ENCODE measurements at places on chromosomes 7 and 10. TPM values are rescaled to one million over a fixed set of nuclear protein-coding genes. Genes with fewer than 3 reads are reported as not detected.

- no peak for DNase-seq
These were observed 700 bp downstream of the NIPSNAP2 start for GRCh38 chr7:55965100-55965470.

GRCh38 chr7:121985476-121986030 lies 112.6 kb downstream of the PTPRZ1 start:
- DNase-seq = peak; percentile 36

DNA sequence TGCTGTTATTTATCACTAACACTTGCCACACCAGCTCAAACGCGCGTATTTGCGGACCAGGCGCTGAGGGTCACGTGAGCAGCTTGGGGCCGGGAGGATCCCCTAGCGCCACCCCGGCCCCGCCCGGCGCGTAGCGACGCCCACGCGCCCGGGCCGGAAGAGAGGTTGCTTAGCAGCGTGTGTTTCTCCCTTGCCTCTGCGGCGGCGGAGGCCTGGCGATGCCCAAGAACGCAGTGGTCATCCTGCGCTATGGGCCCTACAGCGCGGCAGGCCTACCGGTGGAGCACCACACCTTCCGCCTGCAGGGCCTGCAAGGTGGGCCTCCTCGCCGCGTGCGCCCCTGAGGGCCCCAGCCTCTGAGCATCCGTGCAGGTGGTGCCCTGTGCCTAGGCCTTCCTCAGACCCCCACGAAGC lies at the start of gene C10orf53:
TSS of gene C10orf53 (plus strand) at position 172 of the 414 bp plus-strand sequence. CDS start at position 219, 47 bp downstream.
- peak; percentile 90 for DNase-seq

DNA sequence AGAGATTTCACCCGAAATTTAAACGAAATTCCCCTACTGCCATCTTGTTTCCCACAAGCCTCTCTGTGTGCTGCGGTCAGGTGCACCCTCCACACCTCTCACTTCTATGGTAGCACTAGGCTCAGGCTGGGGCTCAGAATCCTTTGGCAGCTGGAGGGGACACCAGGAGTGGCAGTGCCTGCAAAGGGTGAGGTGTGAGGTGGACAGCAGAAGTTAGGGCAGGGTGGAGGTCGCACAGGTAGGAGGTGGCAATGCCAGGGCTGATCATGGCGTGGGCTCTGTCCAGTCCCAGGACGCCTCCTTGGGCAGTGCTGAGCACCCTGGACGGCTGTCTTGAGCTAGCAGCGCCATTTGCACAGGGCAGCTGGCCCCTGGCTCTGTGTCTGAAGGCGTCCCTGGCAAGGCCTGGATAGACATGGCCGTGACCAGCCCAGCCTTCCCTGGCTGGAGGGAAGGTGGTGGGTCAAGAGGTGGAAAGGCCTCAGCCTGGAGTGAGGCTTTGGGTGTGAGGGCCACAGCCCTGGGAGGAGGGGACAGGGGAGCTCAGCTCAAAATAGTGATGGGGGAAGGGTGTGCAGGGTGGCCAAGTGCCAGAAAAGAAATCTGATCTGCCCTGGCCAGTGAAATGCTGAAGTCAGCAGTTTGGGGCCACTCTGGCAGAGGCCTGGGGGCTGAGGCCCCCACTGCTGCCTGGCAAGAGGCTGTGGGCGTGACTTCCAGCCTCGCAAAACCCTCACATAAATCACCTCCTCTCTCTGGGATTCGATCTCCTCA lies 40.0 kb downstream of the ZCCHC24 start:
- no peak for DNase-seq

DNA sequence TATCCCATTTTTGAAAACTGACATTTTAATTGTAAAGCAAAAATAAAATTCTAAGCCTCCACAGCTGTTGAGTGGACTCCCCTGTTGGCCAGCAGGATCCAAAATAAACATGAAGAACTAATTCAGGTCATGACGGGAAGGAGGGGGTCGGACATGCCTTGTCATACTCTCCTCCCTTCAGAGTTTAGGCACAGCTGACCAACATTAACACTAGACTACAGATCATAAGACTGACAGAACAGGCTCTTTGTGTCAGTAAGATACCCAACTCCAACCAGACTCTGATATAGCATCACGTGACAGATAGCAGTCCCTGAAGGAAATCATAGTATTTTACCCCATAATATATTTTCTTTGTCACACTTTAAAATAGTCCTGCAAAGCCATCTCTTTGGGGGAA lies 20.9 kb upstream of the ZNF12 start:
- DNase-seq = no peak

- no peak for DNase-seq
These were observed 27.4 kb upstream of the NDST2 start for GRCh38 chr10:73838827-73839226.

DNA sequence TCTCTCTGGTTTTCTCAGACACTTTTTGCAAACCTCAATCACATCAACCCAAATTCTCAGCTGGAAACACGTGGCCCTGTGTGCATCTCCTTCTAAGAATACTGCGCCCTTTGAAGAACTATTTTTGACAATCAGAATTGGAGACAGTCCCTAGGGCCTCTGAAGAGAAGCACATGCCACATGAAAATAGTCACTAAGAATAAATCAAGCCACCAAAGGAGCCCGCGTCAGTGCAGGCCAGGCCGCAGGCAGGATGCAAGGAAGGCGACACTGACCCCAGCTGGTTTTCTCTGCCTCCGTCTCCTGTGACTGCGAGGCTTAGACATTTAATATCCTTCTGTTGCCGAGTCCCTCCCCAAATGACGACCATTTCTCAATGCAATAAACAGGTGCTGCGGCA lies 88.0 kb upstream of the ADAM12 start:
- peak; percentile 47 for DNase-seq

DNA sequence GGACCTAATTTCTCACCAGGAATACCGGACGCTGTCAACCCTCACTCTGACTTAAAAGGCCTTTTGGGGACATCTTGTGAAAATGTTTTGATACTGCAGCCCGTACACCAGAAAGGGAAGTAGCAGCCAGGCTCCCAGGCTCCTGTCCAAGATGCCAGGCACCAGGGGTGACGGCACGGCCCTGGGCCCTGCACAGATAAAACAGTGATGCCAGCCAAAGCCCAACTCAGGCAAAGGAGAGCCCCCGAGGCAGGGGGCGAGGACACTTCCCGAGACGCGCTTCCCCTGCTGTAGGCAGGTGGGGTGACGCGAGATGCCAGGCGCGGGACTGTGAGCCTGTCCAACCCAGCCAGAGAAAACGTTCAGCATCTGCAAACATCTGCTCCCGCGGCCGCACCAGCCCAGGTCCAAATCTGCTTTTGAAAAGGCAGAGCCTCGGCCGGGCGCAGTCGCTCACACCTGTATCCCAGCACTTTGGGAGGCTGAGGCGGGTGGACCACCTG lies 15.7 kb downstream of the ZFAND2A start:
- peak; percentile 14 for DNase-seq

- no peak for DNase-seq
These were observed 62.6 kb downstream of the EXOC4 start for GRCh38 chr7:133315332-133316040.

DNA sequence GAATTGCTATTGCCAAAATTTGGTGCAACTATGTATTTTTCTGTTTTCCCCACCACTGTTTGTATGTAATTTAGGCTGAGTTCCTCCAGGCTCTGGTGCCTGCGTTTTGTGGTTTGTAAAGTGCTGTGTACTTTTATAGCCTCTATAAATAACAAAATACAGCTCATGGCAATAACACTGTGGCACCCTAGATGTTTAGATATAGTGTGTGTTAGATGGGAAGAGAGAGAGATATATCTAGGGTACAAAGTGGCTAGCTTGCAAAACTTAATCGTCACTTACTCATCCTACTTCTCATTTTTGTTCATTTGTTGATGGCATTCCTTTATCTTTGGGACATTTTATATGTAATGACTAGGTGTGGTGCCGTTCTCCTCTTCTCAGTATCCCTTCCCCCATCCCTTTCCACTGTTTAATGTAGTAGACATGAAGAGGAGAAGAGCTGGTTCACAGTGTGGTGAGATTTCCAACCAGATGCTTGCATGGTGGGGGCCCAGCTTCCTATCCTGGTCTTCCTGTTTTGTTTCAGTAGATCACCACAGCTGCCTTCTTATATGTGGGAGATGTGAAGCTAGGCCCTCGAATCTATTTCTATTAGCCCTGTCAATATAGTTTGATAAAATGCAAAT lies 115.0 kb downstream of the SND1 start:
- DNase-seq = no peak

DNA sequence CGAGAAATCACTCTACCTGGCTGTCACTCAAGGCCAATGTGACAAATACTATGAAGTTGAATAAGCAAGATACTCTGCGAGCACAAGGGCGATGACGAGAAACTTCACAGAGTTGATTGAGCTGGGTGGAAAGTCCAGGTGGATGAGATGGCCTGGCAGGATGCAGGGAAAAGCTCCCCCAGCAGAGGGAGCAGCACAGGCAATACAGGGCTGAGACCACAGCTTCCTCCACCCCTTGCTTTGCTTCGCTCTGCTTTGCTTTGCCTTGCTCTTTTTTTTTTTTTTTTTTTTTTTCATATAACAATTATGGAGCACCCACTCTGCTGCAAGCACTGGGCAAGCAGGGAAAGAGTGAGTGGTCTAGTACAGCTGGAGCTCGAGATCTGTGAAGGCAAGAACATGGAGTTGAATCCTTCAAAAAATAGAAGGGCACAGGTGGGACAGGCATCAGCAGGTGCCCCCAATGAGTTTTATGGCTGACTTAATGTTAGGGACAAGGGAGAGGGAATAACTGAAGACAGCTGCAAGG lies 88.3 kb downstream of the CABCOCO1 start:
- peak; percentile 79 for DNase-seq

- peak; percentile 46 for DNase-seq
These were observed 17.4 kb downstream of the IRF5 start for GRCh38 chr7:128954830-128955802.

DNA sequence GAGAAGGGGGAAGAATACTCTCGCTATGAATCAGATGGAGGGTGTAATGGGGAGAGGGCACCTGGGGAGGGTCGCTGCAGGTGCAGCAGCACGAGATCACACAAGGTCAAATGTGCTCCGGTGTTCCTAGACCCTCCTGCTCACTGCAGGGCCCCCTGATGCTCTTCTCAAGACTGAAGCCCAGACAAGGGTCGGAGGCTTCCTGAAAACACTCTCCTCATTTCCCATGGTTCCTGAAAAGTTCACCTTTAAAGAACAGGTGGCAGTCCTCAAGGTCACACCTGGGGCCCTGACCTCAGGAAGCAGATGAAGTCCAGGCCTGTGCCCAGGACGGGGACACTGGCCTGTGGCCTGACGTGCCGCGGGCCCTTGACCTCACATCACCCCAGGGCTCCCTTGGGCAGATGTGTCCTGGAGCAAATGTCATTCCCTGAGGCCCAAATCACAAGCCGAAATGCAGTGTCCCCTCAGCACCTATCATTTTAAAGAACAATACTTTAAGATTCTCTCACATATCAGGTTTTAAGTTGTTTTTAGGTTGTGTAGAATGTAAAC lies 289.8 kb downstream of the GLRX3 start:
- no peak for DNase-seq

- DNase-seq = no peak
These were observed 219.9 kb downstream of the TCF7L2 start for GRCh38 chr10:113169853-113170460.

- DNase-seq = no peak
These were observed 99.8 kb downstream of the ATE1 start for GRCh38 chr10:121828045-121828444.

DNA sequence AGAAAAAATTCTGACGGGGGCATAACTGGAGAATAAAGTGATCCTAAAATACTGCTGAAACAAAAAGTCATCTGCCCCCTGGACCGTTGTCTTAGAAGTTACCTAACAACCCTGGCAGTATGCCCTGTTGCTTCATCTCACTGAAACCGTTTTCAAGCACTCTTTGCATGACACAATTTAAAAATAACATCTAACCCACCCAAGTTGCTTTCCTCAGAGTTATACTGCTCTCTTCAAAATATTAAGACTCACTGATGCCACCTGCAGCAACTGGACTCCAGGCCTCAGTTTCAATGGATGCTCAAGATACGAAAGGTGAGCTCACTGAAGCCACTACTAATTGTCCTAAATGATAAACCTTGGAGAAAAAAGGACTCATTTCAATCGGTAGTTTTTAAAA lies 57.4 kb downstream of the CDK6 start:
- DNase-seq = no peak

DNA sequence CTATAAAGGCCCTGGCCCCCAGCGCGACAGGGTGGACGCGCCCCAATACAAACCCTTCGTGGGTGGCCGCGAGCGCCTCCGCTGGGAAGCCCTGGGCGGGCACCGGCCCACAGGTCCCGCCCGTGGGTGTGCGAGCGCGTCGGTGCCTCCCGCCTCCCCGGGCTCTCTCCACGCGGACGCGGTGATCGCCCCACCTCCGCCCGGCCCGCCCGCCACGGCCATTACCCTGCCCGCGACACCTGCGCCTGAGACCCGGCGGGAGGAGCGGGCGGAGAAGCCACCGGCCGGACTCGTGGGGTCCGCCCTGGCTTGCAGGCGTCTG lies 81.2 kb downstream of the PAX2 start:
- DNase-seq = no peak

- DNase-seq = no peak
These were observed 382.9 kb downstream of the TFEC start for GRCh38 chr7:115647712-115648111.

DNA sequence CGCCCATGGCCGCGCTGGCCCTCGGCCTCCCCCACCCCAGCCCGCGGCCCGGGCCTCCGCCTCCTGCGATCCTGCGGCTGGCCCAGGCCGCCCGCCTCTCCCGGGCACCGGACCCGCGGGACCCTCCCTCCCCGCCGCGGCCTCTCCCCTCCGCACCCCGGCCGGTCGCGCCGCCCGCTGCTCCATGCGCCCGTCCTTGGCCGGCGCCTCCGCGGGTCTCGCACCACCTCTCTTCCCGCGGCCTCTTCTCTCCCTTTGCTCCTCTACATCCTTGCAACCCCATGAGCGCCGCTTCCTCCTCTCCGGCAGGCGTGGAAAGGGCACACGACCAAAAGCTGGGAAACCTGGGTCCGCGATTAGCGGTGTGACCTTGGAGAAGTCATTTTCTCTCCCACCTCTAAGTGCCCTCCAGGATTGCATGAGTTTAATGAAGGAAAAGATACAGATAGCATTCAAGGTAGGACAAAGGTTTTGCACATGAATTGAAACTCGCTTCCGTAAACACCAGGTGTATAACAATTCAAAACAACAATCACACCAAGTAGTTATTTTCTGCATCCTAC lies 448 bp upstream of the SRPK2 start:
- peak; percentile 78 for DNase-seq

GRCh38 chr7:44973610-44974401 lies 5.0 kb downstream of the MYO1G start:
- peak; percentile 39 for DNase-seq

The AOAH gene
- total RNA-seq = not detected

The GPR26 gene
- 0.07 TPM for total RNA-seq

The FGFR2 gene
- total RNA-seq = 106 TPM

The NUTM2E gene
- total RNA-seq = 0.12 TPM

The CYP3A7 gene
- total RNA-seq = not detected

The CLCN1 gene
- total RNA-seq = 0.23 TPM

The SEM1 gene
- total RNA-seq = 29.7 TPM

The C10orf105 gene
- total RNA-seq = 0.19 TPM

The TRRAP gene
- total RNA-seq = 49.8 TPM

The THAP5 gene
- total RNA-seq = 32.3 TPM

The SFTPA2 gene
- not detected for total RNA-seq
